Memory B cell (primary cell): ENCODE measurements at places on chromosomes 16 and 17.

DNA sequence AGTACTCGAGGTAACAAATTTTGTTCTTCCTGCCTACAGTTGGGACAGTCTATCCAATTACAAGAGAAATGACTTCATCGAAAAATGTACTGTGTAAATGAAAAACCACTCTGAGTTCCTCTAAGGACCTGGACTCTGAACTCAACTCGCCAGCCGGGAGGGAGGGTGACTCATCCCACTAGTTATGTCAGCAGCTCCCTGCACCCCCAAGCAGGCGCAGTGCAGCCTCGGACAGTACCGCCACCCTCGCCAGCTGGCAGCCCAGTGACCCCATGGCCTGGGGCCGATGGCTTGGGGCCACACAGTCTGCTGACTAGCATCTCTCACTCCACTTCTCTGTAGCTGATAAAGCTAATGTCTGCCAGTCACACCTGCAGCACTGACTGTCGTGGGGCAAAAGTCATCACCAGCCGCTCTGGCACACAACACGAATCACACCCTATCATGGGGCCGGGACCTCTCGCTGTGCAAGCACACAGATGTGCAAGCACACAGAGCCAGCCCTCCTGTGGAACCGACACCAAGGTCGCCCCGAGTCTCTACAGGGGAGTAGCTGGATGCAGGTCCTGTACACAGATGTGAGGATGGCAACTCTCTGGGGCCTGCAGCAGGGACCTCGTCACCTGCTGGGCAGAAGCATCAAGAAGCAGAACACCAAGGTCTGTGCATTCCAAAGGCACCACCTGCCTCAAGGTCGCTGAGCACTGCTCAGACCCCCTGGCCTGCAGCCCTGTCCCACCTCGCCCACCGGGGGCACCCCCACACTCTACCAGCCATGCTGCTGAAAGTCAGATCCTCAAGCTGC, 5.7 kb downstream of the CSNK1D start:
- no peak for DNase-seq

- no peak for DNase-seq
Observed at GRCh38 chr17:73013816-73014663, 78.4 kb downstream of the SLC39A11 start.

DNA sequence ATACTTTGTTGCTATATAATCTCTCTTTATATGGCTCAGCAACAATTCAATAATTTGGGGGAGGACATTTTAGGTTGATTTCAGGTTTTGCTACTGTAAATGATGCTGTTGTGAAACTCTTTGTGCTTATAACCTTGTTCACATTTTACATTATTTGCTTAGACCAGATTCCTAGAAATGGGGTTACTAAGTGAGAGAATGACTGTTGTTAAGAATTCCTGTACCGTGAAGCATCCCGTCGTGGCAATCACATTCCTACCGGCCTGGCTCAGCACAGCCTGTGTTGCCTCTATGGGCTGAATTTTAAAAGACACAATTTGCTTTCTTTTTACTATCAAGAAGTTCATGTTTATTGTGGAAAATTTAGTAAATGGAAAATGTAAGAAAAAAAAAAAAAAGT, 31.4 kb downstream of the B9D1 start:
- no peak for DNase-seq

DNA sequence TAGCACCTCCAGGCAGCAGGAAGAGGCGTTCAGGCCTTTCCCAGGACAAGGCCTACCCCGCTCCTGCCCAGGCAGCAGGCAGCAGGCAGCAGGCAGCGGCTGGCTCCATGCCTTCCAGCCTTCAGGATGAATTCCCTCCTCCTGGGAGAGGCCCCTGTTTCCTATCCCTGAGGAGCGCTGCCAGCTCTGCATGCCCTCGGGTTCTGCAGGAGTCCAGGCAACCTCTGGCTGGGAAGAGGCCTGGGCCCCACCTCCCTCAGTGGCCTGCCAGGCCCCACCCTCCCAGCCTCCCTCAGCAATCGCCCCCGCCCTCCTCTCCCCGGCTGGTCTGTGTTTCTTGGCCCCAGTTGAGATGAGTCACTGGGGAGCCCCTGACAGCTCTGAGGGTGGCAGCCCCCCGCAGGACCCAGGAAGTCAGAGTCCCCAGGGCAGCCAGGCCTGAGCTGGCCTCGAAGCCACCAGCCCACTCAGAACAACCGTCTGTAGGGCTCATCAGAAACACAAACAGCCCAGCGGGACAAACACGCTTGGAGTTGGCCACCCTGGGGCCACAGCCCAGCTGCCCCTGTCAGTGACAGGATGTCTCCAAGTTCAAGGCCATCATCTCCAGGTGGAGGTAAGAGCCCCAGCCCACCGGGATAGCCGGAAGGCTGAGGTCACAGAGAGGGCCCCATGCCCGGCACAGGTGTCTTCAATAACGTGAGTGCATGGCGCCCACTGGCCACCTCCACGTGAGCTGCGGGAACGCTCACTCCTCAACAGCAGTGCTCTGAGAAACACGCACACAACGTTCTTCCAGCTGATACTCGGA, 39.5 kb upstream of the CIBAR2 start:
- no peak for DNase-seq

DNA sequence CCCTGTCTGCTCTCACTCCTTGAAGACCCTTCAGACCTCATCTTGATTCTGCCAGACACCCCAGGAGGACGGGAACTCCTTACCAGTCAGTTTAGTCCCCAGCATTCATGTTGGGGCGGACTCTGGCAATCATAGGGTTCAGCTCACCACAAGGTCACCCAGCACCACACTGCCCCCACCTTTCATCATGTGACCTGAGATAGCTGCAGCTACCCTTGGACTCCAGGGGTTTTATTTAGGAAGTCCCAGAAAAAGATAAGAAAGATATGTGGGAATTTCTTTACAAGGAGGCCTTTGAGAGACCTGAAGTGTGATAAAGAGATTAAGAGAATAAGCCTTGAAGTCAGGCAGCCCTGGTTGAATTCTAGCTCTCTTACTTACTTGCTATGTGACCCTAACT, 59.8 kb upstream of the NLK start:
- no peak for DNase-seq
